ENCODE measurements at places on chromosomes 7 and 10.

- DNase-seq, result no peak
Observed at GRCh38 chr10:107490389-107490788, 325.9 kb upstream of the SORCS1 start.

- no peak for DNase-seq
Observed at GRCh38 chr10:101961591-101962498, 94.1 kb downstream of the ARMH3 start.

- no peak for DNase-seq
Observed at GRCh38 chr10:96987842-96988175, 155.7 kb downstream of the LCOR start.

DNA sequence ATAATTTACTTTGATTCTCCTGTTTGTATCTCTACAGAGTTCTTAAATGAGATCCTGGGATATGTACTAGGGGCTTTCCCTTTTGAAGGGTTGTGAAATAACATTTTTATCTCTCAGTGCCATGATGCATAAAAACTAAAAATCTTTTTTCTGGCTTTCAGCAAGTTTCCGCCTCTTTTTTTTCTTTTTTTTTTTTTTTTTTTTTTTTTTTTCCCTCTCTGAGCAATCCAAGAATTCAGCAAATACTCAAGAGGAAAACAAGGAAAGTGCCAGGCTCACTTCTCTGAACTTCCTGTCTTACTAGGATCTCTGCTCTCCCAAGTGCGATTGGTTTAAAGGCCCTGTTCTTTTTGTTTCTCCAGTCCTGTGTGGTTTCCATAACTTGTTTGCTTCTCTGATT is 79.9 kb downstream of the HYCC1 start:
- DNase-seq, result no peak

- DNase-seq, result no peak
Observed at GRCh38 chr10:86362129-86362527, 4.5 kb downstream of the GRID1 start.

GRCh38 chr10:17735166-17735941 is 16.6 kb upstream of the TMEM236 start:
- no peak for DNase-seq

GRCh38 chr7:113774182-113774807 is 144.5 kb downstream of the PPP1R3A start:
- no peak for DNase-seq

DNA sequence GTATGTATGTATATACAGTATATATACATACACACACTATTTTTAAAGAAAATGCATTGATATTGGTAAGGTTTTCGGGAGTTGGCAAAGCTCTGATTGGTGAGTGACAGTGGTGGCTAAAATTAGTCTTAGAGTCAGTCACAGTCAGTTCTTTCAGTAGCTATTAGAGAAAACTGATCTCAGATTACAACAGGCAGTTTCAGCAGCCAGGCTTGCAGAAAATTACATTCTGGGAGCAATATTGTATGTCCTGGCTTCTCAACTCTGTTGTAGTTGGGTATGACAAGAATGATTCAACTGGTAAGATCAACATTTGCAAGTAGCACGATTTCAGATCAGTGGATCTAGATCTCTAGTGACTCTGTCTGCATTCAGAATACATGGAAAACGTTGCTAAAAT is 897.9 kb upstream of the AUTS2 start:
- no peak for DNase-seq

DNA sequence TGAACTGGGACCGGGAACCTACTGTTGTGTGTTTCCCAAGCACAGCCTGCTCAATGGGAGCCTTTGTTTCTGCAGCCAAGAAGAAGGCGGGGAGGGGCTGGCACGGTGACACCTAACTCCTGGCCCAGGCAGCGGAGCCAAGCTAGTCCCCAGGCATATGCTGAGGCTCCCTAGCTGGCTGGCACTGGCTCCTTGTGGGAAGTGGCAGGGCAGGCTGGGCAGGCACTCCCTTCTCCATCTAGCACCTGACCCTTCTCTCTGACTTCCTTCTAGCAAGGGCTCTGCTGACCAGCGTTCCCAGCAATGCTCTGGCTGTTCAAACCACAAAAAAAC is 325.0 kb downstream of the PLXNA4 start:
- DNase-seq, result no peak

DNA sequence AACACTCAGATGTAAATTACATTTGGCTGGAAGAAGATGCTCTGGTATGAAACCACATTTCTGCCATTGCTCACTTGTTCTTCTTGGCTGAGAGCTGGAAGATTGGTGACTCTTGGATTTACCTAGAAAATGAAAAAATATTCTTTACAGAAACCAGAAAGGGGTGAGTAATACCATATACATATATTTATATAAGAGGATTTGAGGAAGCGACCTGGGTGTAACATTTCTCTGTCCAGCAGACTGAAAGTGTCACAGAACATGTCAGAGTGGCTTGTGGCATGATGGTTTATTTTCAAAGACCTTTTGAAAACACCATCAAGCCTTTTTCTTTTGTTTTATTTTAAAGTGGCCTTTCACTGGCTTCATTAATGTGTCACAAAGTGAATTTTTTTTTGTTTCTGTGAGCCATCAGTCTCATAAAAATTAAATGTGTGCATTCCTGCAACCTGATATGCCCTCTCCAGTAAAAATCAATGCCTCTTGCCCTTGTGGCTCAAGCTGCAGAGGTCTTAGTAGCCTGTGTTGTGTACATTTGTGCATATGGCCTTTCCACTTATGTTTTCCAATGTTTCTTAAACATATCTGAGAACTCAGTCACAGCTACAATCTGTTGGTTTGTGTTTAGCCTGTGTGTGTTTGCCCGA is 23.5 kb downstream of the CREB5 start:
- DNase-seq, result no peak

DNA sequence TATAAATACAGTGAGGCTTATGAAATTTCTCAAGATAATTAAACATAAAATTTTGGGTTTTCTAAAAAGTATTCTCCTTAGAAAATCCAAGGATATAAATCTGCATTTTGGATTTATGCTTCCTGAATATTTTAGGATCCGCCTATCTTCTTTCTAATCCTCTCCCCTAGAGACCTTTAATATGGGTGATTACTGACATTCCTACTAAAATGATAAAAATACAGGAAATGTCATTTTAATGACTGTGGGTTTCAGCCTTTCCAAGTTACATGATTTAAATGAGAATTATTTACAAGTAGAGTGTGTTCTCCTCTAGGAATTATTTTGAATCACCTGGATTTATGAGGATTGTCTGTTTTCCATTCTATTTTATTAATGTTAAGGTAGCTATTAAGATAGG is 150.4 kb downstream of the C7orf25 start:
- no peak for DNase-seq

- no peak for DNase-seq
Observed at GRCh38 chr10:80633910-80634309, 96.2 kb downstream of the SH2D4B start.

DNA sequence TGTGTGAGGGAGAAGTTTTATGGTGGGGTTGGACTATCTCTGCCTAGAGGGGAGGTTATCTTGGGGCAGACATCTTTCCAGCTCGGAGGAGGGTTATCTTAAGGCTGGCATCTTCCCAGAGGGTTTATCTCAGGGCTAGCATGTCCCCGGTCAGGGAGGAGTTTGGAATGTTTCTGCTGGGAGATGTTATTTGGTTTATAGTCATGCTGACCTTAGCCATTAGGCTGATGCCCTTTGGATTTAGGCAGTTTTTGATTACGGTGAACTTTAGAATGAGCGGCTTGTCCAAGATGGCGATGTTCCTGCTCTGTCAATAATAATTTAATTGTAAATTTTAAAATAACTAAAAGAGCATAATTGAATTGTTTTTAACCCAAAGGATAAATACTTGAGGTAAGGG is 236.4 kb downstream of the CACNB2 start:
- DNase-seq, result no peak

DNA sequence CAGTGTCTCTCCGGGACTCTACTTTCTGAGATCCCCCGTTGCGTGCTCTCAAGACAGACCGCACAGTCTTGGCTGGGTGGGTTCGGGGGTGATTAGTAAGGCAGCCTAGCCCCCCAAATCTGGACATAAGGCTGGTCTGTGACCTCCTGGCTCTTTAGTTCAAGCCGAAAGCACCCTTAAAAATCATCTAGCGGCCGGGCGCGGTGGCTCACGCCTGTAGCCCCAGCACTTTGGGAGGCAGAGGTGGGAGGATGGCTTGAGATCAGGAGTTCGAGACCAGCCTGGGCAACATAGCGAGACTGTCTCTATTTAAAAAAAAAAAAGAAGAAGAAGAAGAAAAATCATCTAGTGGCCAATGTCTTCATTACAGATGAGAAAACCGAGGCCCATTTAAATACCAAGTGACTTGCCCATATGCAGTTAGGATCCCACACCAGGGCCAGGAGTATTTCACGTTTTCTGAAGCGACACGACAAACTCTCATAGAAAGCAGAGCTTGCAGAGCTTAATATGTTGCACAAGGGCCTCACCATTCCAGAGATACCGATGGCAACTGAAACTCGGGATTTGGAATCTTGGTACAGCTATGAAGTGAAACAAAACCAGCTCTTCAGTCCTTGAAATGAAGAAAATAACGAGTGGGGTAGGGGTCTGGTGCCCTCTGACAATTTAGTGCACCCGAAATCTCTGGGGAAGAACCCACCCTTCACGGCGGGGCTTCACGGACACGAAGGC is 703 bp upstream of the HILPDA start:
- no peak for DNase-seq

DNA sequence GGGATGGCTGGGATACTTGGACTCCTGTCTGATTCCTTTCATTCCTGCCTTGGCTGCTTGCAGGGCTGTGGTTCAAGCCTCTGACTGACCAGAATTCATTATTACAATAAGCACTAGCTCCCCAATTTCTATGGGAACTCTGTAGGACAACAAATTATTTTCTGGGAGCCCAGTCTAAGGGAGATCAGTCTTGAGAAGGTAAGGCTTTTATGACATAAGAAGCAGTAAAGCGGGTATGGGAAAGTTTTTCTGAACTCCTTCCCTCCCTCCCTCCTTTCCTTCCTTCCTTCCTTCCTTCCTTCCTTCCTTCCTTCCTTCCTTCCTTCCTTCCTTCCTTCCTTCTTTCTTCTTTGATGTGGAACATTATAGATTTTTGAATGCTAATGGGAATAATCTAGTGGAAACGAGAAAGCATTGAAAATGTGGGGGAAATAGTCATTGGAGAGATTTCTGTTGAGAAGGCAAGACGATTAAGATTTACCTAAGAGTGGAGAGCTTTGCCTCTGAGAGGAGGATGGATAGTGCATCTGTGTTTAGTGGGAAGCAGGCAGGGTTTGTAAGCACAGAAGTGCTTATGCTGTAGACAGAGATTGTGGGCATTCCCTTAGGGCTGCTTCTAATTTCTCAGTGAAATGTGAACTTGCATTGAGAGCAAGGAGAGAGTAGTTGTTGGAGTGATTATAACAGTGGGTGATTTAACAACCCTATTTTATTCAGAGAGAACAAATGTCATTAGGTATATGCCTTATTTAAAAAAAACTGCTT is 201.5 kb downstream of the DNAJB9 start:
- DNase-seq, result no peak

- no peak for DNase-seq
Observed at GRCh38 chr10:110461530-110461929, 36.2 kb upstream of the DUSP5 start.
